GM10248 (cell line): ENCODE measurements at places on chromosomes 13 and 19.

GRCh38 chr13:28049880-28050875 is 50.2 kb downstream of the FLT3 start:
- no peak for DNase-seq

- no peak for DNase-seq
These were observed 1086.1 kb upstream of the MIR17HG start for GRCh38 chr13:90261343-90261742.

GRCh38 chr13:99656844-99657381 is 155.6 kb downstream of the TM9SF2 start:
- no peak for DNase-seq

- DNase-seq = no peak
These were observed 334.0 kb downstream of the DIAPH3 start for GRCh38 chr13:59829690-59830089.

DNA sequence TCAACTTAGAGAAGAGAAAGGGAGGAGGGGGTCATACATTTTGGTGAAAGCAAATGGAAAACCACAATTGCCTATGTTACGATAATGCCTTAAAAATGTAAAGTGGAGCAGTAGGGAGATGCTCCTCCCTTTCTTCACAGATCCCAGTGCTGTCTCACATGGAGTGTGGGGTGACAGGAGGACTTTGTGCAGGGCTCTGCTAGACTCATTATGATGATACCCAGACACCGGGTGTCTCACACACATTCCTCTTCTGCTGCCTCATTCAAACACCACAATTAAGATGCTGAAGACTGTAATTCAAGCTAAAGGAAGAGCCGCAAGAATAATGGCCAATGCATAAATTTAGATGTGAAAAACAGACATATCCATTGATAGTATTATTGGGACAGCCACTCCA is 150.6 kb downstream of the LHFPL6 start:
- no peak for DNase-seq

DNA sequence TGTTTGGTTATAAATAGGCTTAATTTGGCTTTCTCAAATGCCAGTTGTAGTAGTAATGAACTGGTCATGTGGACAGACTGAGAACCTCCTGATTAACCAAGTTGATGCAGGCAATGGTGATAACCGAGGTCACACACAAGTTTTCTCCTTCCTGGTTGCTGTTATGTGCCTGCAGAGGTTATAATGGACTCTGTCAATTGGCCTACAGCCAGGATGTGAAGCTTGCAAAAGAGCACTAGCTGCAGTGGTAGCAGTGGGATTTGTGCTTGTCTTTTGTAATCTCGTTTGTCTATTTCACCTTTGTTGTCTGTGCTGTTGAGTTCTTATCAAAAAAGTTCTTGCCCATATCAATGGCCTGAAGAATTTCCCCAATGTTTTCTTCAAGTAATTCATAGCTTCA is 20.6 kb downstream of the OR10H3 start:
- DNase-seq = no peak

GRCh38 chr19:12265921-12266704 is 28.6 kb downstream of the ZNF44 start:
- no peak for DNase-seq

GRCh38 chr19:16073481-16073880 is 2.8 kb upstream of the TPM4 start:
- no peak for DNase-seq

GRCh38 chr13:110413016-110413675 is 106.1 kb downstream of the COL4A2 start:
- DNase-seq = no peak

DNA sequence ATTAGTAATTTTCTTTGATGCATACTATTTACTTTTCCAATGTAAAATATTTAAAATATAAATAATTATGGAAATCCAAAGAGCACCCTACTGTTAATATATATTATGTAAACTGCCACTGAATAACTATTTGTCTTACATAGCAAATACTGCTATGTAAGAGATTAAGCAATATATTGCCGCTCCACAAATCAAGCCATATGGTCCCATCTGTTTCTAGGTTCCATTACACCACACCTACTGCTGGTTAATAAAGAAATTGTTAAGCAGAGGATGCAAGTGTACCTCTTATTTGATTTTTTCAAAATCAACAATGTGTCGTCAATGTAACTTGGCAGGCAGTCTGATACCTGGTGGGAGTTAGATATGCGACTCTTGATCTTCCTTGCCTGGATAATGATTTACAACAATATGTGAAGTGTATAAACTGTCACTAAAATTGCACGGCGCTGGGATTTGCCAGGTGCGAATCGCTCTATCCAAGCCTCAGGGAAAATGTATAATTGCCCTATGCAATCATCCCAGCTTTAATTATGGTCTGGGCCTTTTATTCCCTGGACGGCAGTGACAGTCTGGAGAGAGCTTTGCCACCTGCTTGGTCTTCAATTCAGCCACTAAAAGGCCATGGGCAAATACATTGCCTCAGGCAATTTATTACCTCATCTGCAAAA is 16.0 kb downstream of the SMAD9 start:
- DNase-seq = no peak

DNA sequence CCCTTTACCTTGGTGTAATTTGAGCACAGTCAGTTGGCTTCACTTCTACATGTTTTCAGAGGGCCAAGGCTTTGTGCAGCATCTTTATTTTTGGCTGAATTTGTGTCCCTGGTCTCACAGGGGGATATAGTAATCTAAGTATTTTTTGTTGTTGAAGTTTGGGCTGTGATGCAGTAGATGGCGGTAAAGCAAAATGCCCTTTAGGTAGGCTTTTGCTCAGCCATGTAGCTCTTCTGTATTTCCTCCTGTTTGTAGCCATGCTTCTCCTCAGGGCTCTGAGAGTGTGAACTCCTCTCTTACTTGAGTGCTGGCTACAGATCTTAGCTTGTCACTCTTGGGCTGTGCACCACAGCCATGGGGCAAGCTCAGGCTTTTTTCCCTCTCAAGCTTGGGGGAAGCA is 328.6 kb downstream of the SLITRK5 start:
- no peak for DNase-seq

GRCh38 chr13:19661561-19661960 is 28.1 kb downstream of the MPHOSPH8 start:
- no peak for DNase-seq

DNA sequence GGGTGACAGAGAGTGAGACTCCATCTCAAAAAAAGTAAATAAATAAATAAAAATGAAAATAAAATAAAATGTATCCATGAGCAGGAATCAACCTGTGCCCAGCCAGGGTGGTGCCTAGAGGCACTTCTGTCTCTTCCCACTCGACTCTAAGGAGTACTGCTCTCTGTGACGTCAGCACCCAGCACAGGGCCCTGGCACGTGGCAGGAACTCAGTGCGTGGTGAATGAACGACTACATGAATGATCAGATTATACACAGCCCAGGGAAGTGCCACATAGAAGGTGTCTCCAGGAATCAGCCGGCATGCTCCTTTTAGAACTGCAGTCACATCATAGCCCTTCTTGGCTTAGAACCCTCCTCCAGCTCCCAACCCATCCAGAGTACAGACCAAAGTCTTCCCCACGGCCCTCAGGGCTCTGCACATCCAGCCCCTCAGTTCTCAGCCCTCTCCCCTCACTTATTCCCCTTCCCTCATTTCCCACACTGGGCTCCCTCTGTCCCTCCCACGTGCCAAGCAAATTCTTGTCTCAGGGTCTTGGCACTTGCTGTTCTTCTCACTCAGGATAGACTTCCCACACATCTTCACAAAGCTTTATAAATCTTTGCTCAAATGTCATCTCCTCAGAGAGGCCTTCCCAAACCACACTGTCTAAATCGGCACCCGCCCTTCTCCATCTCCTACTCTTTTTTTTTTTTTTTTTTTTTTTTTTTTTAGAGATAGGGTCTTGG is 4.2 kb downstream of the CLIP3 start:
- no peak for DNase-seq

DNA sequence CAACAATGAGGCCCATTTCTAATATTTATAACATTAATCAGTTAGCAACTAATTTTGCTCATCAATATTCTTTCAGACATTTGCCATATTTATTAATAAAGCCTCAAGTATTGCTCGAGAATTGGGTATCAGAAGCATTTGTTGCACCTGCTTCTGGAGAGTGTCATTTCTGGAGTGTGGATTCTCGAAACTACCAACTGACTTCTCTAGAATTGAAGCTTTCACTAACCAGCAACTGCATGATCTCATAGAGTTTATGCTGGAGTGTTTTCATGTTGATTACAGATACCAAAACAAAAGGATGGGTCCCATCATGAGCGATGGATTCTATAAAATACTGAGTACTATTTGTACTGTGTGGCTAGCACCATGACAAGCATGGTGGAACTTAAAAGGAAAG is 121.0 kb upstream of the SLC7A1 start:
- DNase-seq = no peak

- DNase-seq = peak; percentile 73
These were observed 1.1 kb downstream of the KEAP1 start for GRCh38 chr19:10501971-10502523.

DNA sequence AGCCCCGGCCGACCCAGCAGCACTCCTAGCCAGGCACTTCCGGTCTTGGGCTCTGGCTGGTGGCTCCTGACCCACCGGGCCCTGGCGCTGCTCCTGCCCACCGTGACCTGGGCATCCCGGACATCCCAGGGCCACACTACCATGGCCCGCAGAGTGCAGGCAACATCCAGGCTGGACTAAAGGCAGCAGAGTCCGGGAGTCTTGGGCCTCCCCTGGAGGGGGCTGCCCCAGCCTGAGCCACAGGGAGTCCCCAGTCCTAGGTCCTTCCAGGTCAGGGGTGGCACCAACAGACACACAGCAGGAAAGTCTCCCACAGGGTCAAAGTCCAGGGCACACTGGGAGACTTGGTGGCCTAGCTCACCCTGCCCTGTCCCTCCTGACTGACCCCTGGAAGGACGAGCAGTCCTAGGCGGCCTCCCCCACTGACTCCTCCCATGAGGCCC is 10.8 kb downstream of the LSM4 start:
- no peak for DNase-seq

DNA sequence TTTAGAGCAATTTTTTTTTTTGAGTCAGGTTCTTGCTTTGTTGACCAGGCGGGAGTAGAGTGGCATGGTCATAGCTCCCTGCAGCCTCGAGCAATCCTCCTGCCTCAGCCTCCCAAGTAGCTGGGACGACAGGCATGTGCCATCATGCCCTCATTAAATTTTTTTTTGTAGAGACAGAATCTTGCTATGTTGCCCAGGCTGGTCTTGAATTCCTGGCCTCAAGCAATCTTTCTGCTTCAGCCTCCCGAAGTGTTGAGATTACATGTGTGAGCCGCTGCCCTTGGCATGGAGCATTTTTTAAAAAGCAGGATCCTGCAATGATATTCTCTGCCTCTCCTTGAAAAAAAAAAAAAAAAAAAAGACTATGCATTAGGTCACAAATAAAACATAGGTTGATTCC is 5.9 kb downstream of the GPR32 start:
- no peak for DNase-seq

GRCh38 chr13:94061301-94061700 is 418.2 kb downstream of the DCT start:
- DNase-seq = no peak

DNA sequence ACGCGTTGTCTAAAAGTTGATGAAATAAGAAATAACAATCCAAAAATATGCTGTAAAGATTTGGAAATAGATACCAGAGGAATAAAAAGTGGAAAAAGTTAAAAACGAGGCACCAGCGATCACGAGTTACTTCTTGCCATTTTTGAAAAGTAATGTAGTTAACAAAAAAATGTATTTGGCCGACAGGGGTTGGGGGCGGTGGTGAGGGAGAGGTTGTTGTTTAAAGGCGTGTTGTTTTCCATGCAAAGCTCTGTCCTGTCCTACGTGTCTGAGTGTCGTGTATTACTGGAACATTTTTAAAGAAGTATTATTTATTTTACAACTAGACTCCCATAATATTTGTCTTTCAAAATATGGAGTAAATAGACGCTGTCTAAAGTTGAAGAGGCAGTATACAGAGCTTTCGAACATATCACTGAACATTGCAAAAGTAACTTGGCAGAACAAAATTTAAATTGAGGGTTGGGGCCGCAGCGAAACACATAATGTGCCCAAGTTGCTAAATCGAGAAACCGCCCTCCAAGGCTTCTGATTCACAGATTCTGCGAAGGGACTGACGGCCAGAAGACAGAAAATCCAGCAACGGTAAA is 823 bp downstream of the FBXO17 start:
- DNase-seq = no peak
